ENCODE measurements at places on chromosomes 5 and 9.

DNA sequence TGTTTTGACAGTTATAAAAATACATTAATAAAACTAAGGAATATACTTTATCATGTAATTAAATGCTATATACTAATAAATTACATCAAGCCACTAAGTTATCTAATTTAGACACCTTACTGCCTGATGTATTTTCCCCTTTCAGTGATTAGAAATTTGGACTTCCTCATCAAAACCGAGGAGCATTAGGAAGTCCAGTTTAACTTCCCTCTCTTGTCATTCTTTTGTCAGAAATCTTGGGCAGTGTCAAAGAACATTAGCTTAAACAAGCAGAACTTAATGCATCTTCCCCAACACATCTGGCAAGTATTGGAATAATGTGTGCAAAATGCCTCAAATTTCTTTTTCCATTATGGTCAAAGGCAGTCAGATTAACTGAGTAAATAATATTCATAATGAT is 81.6 kb downstream of the PLPP1 start:
- DNase-seq: no peak

DNA sequence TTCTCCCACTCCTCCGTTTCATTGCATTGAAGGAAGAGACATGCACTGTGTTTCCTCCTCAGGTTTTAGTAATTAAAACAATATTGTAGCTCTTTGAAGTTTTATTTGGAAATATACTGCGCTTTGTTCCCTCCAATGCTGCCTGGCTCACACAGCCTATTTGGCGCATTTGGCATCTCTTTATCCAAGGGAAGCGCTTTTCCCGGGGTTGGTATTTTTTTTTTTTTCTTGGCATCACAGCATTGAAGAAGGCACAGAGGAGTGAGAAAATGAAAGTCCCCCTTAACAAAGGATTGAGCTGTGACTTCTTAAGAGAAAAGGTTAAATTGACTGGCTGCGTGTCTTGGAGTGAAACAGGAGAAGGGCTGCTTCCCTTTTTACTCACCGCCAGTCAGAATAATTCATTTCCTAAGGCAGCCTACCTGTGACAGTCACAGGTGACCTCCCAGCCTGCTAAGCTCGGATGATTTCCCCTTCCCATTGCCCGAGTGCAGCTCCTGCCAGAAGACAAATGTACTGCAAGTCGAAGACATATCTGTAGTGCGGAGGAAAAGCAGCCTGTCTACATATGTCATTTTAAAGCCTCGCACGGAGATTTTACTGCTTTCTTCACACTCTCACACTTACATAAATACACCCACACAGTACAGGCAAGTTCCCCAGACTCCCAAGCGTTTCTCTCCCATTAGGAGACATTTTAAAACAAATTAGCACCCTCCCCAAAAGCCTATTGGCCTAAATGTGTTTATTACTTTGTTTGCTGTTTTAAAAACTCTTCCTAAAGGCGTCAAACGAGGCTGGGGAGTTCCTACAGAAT is 665.5 kb upstream of the ZNF608 start:
- DNase-seq: no peak

GRCh38 chr9:92942688-92943616 is 4.4 kb upstream of the FGD3 start:
- DNase-seq: no peak

DNA sequence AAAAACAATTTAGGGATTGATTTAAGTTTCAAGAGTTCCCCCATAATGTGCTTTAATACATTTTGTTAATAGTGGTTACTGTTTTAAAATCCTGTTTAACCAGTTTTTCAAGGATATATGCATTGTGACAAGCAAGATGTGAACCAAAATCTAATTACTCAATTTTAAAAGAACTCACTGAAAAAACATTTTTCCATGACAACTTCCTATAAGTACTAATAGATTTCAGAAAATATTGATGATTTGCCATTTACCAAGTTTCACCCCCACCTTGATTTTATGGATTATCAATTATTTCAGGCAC is 4.9 kb upstream of the DNAJC21 start:
- no peak for DNase-seq

DNA sequence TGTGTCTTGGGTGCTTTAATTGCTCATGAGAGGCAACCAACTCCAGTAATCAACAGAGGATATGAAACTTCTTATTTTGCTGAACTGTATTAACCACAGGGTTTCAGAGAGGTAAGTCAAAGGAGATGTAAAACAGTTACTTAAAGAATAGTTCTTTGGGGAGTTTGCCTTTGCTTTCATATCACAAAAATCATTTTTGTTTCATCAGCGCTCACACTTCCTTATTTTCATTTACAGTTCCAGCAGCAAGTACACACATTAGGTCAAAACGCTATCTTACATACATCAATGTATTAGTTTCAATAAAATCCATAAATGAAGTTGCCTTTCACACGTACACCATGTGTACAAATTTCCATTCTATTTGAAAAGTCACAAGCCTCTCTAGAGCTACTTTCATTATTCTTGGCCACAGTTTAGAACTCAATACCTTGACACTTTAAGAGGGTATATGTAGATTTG is 50.1 kb downstream of the ST8SIA4 start:
- no peak for DNase-seq

- no peak for DNase-seq
These were observed 443.5 kb downstream of the PLK2 start for GRCh38 chr5:58016358-58016757.

DNA sequence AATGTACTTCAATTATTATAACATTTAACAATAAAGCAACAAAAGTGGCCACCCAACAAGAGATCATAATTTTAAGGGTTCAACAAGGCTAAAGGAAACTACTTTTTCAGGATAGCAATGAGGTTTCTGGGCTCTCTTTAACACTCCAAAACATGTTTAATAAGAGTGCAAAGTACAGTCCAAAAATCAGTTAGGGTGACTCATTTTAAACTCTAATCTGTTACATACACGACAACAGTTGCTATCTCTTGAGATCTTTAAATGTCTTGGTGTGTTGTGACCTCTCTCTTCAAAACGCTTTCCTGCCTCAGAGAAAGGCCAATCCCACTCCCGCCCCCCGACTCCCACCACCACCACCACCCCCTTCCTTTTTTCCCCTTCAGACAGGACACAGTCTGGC is 11.5 kb downstream of the NFIB start:
- DNase-seq: no peak

- DNase-seq: no peak
These were observed 21.7 kb upstream of the LCP2 start for GRCh38 chr5:170319301-170319700.

DNA sequence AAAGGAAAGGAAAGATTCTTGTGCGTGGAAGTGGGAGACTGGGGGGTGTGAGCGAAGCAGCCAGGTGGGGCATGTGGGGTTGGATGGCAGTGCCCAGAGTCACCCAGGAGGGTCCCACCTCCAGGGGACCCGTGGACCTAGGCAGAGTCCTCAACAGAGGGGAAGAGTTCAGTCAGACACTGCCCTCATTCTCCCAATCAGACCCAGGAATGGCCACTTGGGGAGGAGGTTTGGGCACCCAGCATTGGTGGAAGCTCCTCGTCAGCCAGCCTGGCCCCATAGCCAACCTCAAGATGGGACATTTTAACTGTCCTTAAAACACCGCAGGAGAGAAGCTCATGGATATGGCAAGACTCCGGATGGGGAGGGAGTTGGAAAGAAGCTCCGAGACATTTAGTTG is 21.9 kb upstream of the LAMC3 start:
- no peak for DNase-seq

- no peak for DNase-seq
These were observed 248.6 kb downstream of the TMEM232 start for GRCh38 chr5:110477911-110478310.

- DNase-seq: no peak
These were observed 2.5 kb upstream of the KDM3B start for GRCh38 chr5:138349852-138350562.

DNA sequence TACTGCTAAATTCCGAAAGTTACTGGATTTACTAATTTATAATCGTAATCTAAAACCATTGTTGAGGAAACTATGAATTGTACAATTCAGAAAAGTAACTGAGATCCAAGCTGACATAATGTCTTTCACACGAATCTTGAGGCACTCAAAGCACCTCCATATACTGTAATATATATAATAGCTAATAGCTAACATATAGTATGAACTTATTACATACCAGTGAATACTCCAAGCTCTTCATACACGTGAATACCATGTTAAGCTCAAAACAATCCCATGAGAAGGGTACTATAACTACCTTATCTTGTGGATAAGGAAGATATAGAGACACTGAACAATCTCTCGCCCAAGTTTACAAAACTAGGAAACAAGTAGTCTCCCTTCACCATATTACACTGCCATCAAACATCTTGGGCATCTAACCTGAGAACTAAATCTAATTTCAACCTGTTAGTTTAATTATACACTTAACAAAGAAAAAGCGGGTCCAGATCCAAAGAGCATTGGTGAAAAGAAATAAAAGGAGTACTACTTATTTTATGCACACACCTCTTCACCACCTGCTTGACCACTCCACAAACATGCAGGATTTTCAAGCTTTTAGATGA is 1.0 kb downstream of the NUDCD2 start:
- no peak for DNase-seq

GRCh38 chr5:10393491-10393890 is 40.0 kb downstream of the MARCHF6 start:
- DNase-seq: no peak

DNA sequence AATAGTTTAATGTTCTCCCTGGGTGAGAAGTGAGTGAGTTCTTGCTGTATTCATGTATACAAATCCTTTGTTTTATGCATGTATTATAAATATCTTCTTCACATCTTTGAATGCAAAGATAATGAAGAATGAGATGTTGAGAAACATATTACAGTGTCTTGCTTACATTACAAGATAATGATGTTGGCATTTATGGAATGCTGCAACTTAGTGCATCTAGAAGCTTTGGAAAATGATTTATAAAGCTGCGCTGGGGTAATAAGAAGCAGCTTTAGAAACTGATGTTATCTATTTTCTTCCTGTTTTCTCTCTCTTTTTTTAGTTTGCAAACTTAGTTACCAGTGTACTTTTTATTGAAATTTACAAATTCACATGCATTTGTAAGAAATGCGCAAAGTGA is 673.4 kb downstream of the KCTD16 start:
- DNase-seq: no peak
